Kidney glomerular epithelial cell (primary cell): ENCODE measurements at places on chromosomes 13 and 19.
A peak's percentile ranks its signal among the peaks of the same experiment; 100 is the strongest.

GRCh38 chr13:85896516-85897450, 97.6 kb upstream of the SLITRK6 start:
- no peak for DNase-seq

GRCh38 chr19:33445442-33446329, 72.2 kb downstream of the CEBPG start:
- DNase-seq, result no peak

- DNase-seq, result no peak
These were observed 37.1 kb upstream of the MEDAG start for GRCh38 chr13:30868799-30869470.

GRCh38 chr13:96762876-96763275, 231.4 kb downstream of the OXGR1 start:
- no peak for DNase-seq

DNA sequence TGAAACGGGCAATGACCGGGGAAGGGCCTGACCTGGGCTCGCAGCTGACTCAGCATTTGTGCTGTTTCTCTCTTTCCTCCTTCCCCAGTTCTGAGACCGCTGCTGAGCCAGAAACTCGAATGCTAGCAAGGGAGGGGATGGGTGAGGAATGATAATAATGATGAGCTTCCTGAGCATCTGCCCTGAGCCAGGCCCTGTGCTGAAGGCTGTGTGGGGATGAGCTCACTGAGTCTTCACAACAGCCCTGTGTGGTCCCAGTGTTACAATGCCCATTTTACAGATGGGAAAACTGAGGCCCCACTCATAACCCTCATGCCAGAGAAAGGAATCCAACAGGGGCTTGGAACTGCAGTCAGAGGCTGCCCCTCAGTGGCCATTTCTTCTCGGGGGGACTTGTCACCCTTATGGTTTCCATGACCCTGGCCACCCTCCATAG, 8.1 kb downstream of the SULT2B1 start:
- no peak for DNase-seq

DNA sequence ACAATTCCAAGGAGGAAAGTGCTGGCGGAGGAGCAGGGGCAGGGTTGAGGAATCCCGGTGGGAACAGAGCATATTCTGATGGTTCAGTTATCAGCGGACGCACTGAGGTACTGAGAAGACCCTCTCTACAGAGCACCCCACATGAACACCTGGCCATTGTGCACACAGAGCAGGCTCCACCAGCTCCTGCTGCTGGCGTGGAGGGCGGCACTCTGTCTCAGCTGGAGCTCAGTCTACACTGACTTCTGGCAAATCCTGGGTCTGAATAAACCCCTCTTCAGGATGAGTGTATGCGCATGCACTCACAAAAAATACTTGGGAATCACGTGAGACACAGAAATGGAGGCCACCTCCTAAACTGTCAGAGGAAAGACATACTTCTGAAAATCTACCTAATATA, 114.4 kb upstream of the IRS2 start:
- DNase-seq, result no peak

DNA sequence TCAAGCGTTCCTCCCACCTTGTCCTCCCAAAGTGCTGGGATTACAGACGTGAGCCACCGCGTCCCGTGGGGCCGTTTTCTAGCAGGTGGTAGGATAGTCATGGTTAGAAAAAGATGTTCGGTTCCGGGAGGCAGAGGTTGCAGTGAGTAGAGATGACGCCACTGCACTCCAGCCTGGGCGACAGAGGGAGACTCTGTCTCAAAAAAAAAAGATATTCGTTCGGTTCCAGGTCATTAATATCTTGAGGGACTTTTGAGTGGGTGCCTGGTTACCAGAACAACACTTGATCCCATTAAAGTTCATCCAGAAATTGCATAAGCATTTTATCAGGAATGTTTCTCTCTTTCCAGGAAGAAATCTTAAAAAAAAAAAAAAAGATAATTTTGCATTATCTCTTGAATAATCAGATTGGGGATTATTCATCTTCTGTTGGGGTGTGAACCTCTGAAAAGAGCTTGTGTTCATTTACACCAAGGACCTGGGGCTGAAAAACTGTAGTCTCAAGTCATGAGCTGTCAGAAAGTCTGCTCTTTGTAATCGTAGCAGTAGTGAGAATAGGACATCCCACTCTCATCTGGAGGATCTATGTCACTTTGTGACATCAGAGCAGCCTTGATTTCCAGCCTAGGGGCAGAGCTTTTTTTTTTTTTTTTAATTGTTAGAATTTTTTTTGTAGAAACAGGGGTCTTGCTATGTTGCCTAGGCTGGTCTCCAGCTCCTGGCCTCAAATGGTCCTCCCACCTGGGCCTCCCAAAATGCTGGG, 1.0 kb upstream of the ETHE1 start:
- DNase-seq, result peak; percentile 58

GRCh38 chr19:51020988-51021651, 1.6 kb upstream of the KLK10 start:
- peak; percentile 66 for DNase-seq

GRCh38 chr13:50069261-50069660, 54.0 kb downstream of the KCNRG start:
- DNase-seq, result no peak

GRCh38 chr13:24672141-24673132, 7.8 kb upstream of the ATP12A start:
- DNase-seq, result peak; percentile 51

DNA sequence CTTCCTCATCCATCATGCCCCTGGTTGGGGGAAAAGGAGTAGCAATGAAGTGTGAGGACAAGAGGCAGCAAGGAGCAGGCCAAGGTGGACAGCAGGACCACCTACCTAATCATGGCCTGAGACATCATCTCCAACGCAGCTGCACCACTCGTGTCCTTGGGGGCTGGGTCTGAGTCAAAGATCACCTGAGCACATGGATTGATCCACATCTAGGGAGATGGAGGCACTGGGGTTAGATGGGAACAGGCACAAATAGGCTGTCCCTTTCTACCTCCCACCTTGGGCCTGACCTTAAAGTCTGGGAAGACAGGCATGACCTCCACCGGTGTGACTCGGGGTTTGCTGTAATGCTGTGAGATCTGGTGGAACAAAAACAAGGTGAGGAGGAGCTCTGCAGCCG, 2.2 kb downstream of the PAF1 start:
- no peak for DNase-seq

- DNase-seq, result no peak
These were observed 16.8 kb downstream of the CLEC17A start for GRCh38 chr19:14599548-14600147.

GRCh38 chr19:49217382-49217781, 59.8 kb downstream of the TRPM4 start:
- DNase-seq, result no peak

DNA sequence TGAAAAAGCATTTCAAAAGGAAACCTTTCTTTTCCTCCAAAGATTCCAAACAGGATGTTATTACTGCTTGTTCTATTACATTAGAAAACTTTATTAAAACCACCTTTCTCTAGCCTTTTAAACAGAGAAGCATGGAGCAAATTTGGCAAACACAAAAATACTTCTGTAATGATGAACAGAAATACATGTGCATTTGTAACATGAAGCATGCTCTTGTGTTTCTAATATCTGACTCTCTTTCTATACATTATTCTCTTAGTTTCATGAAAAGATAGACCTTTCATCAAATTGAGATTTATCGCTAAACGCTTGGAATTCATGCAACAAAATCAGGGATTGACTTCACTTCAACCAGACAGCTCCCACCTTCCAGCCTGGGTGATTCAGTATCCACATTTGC, 152.8 kb upstream of the IRS2 start:
- no peak for DNase-seq

GRCh38 chr13:91154558-91155353, 192.7 kb upstream of the MIR17HG start:
- DNase-seq, result no peak

- no peak for DNase-seq
These were observed 254.8 kb downstream of the LHFPL6 start for GRCh38 chr13:39347926-39348901.

GRCh38 chr19:45577111-45577905, 7.3 kb downstream of the OPA3 start:
- DNase-seq, result peak; percentile 81

DNA sequence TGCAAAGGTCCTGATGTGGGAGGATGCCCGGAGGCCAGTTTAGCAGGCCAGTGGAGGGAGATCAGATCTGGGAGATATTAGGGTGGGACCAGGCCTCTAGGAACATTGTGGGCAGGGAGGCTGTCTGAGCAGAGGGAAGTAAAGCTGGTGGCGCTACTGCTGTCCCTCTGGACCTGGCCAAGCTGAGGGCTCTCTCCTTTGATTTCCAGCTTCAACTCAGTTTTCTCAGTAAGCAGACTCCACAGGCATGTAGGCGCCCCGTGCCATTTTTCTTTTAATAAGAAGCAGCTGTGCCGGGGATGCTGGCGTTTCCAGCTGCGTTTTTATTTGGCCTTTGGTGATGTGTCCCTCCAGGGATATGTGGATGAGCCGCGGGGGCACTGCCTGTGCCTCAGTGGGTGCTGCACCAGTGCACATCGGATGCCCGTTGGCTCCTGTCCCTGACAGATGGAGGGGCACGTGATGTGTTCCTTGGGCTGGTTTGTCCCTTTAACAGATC, 6.7 kb downstream of the DNM2 start:
- DNase-seq, result no peak

GRCh38 chr19:29849208-29849607, 37.4 kb downstream of the CCNE1 start:
- DNase-seq, result no peak

- DNase-seq, result no peak
These were observed 7.5 kb downstream of the PLA2G4C start for GRCh38 chr19:48102870-48103751.

DNA sequence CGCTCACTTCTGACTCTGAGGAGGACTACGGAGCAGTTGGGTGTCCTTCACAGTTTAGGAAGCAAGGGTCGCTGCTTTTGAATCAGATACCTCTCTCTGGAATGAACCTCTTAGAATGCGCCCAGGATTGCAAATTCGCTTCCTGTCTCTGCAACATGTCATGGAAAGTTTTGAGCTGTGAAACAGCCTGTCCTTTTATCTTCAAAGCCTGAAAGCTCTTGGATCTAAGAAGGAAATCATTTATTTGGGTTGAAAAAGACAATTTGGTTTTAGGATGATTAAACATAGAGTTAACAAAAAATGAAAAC, 134.1 kb downstream of the KATNAL1 start:
- DNase-seq, result no peak
